ENCODE measurements at places on chromosomes 5 and 9. TPM values are rescaled to one million over a fixed set of nuclear protein-coding genes. Genes with fewer than 3 reads are reported as not detected.

Gene MTAP
- total RNA-seq = 11.1 TPM

Gene SMIM33
- not detected for total RNA-seq

Gene IFNA17
- total RNA-seq = not detected

- no peak for DNase-seq
Observed at GRCh38 chr9:127803507-127804352, 1.0 kb downstream of the FPGS start.

DNA sequence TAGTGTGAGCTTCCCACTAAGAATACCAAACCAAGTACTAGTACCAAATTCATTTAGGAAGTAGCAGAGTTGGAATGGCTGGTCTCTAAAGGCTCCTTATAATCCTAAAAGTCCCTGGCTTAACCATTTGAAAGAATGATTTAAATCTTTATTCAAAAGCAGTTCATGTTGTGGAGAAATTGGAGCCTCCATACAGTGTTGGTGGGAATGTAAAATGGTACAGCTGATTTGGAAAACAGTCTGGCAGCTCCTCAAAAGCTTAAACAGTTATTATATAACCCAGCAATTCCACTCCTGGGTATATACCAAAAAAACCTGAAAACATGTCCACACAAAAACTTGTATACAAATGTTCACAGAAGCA, 2.9 kb downstream of the PLIN2 start:
- no peak for DNase-seq

GRCh38 chr5:141883184-141883891, 5.1 kb upstream of the PCDH1 start:
- peak; percentile 57 for DNase-seq

- DNase-seq = no peak
Observed at GRCh38 chr5:38162625-38163024, 95.7 kb upstream of the EGFLAM start.

GRCh38 chr9:133470427-133470924, 8.4 kb downstream of the SLC2A6 start:
- DNase-seq = no peak

- DNase-seq = no peak
Observed at GRCh38 chr5:118616281-118616680, 372.1 kb downstream of the DTWD2 start.

Measured in lung microvascular endothelial cell (primary cell).